ENCODE measurements at places on chromosomes 6 and 20. TPM values are rescaled to one million over a fixed set of nuclear protein-coding genes. Genes with fewer than 3 reads are reported as not detected.

RNF182 gene
- not detected for total RNA-seq

FAM83B gene
- not detected for total RNA-seq

SLC22A16 gene
- total RNA-seq: not detected

DZANK1 gene
- total RNA-seq: 3.5 TPM

ZKSCAN3 gene
- 11.5 TPM for total RNA-seq

CD109 gene
- 1.2 TPM for total RNA-seq

PHF1 gene
- total RNA-seq: 235 TPM

BACH2 gene
- 193 TPM for total RNA-seq

FOXS1 gene
- not detected for total RNA-seq

DNA sequence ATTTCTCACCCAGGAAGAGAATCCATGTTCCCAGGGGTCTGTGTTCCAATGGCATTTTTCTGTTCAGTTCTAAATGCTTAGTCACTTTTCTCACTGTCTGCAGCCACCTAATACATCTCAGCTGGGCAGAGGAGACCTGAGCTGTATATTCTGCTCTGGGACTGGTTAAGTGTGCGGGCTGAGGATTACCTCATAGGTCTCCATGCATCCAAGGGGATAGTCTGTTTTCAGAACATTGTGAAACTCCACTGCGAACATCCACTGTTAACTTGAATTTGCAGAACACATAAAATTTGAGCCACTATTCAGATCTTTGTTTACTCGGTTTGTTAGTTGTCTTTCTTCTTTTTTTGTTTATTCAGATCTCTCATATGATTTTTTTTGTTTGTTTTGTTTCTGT lies 947.1 kb downstream of the TFAP2A start:
- H3K27me3 ChIP-seq: no peaks in the 10 kb centered on the region
- DNase-seq: no peak
- no peaks in the 10 kb centered on the region for H3K4me1 ChIP-seq
- H3K27ac ChIP-seq: no peak overlapping the region

DNA sequence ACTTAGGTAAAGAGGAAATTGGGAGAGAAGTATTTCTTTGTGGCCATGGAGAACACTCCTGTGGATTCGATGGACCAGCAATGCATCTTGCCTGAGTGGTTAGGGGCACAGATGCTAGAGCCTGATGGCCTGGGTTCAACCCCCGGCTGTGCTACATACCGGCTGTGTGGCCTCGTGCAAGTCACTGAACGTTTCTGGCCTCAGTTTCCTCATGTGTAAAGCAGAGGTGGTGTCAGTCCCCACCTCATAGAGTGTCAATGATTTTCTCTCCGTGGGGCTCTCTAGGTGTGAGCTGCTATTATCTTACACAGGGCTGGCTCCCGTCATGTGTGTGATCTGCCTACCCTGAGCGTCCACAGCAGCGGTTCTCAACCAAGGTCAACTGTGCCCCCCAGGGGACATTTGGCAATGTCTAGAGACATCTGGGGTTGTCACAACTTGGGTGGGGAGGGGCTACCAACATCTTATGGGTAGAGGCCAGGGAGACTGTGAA lies 50.0 kb upstream of the PTPN1 start:
- H3K27me3 ChIP-seq: no peaks in the 10 kb centered on the region
- no peak overlapping the region for H3K4me3 ChIP-seq
- no peak for DNase-seq
- H3K27ac ChIP-seq: no peak overlapping the region
- no peaks in the 10 kb centered on the region for H3K36me3 ChIP-seq

- H3K4me1 ChIP-seq: no peaks in the 10 kb centered on the region
- no peaks in the 10 kb centered on the region for H3K27me3 ChIP-seq
- H3K27ac ChIP-seq: no peak overlapping the region
- H3K4me3 ChIP-seq: no peak overlapping the region
Measured at GRCh38 chr6:28764014-28764723, 159.6 kb downstream of the TRIM27 start.

- H3K27ac ChIP-seq: no peak overlapping the region
- H3K27me3 ChIP-seq: peaks cover 19% of the 10 kb centered on the region
- peak overlapping the region; percentile 54 for H3K4me3 ChIP-seq
- H3K36me3 ChIP-seq: no peaks in the 10 kb centered on the region
- H3K4me1 ChIP-seq: peaks cover 11% of the 10 kb centered on the region
- DNase-seq: peak; percentile 91
Measured at GRCh38 chr20:63009045-63009961, 2.5 kb upstream of the BHLHE23 start.

GRCh38 chr20:33284284-33284683 lies 1.3 kb downstream of the BPIFB1 start:
- H3K27ac ChIP-seq: no peak overlapping the region
- H3K36me3 ChIP-seq: no peaks in the 10 kb centered on the region
- H3K27me3 ChIP-seq: no peaks in the 10 kb centered on the region
- H3K4me3 ChIP-seq: no peak overlapping the region
- H3K4me1 ChIP-seq: no peaks in the 10 kb centered on the region
- no peak for DNase-seq

- no peak overlapping the region for H3K27ac ChIP-seq
- no peaks in the 10 kb centered on the region for H3K4me1 ChIP-seq
Measured at GRCh38 chr6:127635091-127635490, 58.1 kb downstream of the C6orf58 start.

DNA sequence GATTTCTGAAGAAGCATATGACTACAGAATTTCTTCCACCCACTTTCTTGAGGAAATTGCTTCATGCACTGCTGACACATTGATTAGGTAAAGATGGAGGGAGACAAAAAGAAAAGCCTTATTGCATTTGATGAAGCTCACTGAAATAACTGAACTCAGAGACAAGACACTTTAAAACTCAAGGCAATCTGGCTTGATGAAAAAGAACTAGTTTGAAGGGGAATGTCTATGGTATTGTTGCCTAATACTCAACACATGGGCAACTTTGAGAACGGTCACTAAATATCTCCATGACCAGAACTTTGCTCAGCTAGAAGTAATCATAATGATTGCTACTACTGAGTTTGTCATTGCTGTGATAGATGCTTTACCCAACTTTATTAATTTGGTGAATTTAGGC lies 38.1 kb downstream of the HTR1B start:
- H3K4me3 ChIP-seq: no peak overlapping the region
- no peaks in the 10 kb centered on the region for H3K27me3 ChIP-seq
- H3K4me1 ChIP-seq: no peaks in the 10 kb centered on the region
- no peak for DNase-seq
- H3K36me3 ChIP-seq: no peaks in the 10 kb centered on the region

- no peak for DNase-seq
- H3K4me1 ChIP-seq: no peaks in the 10 kb centered on the region
- no peaks in the 10 kb centered on the region for H3K27me3 ChIP-seq
- no peak overlapping the region for H3K27ac ChIP-seq
- no peaks in the 10 kb centered on the region for H3K36me3 ChIP-seq
Measured at GRCh38 chr20:16926626-16927430, 178.7 kb downstream of the OTOR start.

- no peak for DNase-seq
- no peaks in the 10 kb centered on the region for H3K27me3 ChIP-seq
- H3K36me3 ChIP-seq: no peaks in the 10 kb centered on the region
- H3K27ac ChIP-seq: no peak overlapping the region
Measured at GRCh38 chr6:5208057-5208456, 52.7 kb downstream of the LYRM4 start.

DNA sequence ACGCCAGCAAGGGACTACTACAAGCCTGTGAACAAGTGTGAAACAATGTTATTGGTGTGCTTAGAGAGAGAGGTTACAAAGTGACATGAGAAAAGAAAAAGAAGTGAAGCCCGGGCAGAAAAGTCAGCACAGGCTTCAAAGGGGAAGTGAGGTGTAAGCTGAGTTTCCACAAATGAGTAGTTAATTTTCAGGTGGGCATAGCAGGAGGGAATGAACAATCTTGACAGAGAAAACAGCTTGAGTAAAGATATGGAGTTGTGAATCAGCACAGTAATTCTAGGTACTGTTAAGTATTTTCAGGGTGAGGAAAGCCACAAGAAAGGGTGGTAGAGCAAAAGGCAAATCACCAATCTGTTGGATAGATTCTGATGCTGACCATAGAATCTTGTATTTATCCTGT lies 4.3 kb downstream of the KCNQ5 start:
- peaks cover 12% of the 10 kb centered on the region for H3K4me1 ChIP-seq
- no peak overlapping the region for H3K27ac ChIP-seq
- H3K27me3 ChIP-seq: no peaks in the 10 kb centered on the region
- H3K4me3 ChIP-seq: no peak overlapping the region

GRCh38 chr20:2137552-2138201 lies 36.0 kb downstream of the STK35 start:
- H3K36me3 ChIP-seq: no peaks in the 10 kb centered on the region
- DNase-seq: no peak
- no peak overlapping the region for H3K4me3 ChIP-seq

DNA sequence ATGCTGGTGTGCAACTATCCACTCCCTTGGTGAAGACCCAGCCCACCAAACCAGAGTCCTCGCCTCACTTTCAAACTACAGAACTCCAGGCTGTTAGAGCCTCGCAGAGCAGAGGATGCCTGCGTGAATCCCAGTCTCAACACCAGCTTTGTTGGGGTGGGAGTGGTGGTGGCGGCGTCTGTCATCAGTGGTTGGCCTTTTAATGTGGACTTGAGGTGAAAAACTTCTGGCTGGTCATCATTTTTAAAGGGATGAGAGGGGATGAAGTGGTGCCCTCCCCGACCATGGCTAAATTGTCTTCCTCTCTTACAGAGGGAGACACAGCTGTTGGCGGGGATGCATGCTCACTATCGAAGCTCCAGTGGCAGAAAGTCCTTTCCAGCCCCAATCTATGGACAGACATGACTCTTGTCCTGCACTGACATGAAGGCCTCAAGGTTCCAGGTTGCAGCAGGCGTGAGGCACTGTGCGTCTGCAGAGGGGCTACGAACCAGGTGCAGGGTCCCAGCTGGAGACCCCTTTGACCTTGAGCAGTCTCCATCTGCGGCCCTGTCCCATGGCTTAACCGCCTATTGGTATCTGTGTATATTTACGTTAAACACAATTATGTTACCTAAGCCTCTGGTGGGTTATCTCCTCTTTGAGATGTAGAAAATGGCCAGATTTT lies 54.9 kb downstream of the EZR start:
- peaks cover 13% of the 10 kb centered on the region for H3K36me3 ChIP-seq
- no peak for DNase-seq
- H3K4me1 ChIP-seq: no peaks in the 10 kb centered on the region
- H3K27me3 ChIP-seq: no peaks in the 10 kb centered on the region

- H3K27me3 ChIP-seq: no peaks in the 10 kb centered on the region
- DNase-seq: no peak
- no peak overlapping the region for H3K27ac ChIP-seq
Measured at GRCh38 chr6:148212366-148212765, 130.3 kb upstream of the SASH1 start.

DNA sequence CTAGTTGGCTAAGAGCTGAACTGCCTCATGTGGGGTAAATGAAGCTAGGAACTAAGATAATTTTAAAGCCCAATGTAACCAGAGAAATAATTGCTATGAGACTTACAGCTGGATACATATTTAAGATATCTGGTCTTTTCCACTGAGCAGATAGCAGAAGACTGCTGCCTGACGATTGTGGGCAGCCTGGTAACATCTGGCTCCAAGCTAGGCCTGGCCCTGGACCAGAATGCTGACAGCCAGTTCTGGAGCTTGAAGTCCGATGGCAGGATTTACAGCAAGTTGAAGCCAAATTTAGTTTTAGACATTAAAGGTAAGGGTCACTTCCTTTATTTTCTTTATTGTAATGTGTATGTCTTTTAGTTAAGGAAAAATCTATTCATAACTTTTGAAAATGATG lies 65.7 kb downstream of the RTN4IP1 start:
- H3K4me3 ChIP-seq: no peak overlapping the region
- H3K27ac ChIP-seq: no peak overlapping the region
- H3K27me3 ChIP-seq: no peaks in the 10 kb centered on the region
- H3K36me3 ChIP-seq: peaks cover 40% of the 10 kb centered on the region
- no peaks in the 10 kb centered on the region for H3K4me1 ChIP-seq
- no peak for DNase-seq

DNA sequence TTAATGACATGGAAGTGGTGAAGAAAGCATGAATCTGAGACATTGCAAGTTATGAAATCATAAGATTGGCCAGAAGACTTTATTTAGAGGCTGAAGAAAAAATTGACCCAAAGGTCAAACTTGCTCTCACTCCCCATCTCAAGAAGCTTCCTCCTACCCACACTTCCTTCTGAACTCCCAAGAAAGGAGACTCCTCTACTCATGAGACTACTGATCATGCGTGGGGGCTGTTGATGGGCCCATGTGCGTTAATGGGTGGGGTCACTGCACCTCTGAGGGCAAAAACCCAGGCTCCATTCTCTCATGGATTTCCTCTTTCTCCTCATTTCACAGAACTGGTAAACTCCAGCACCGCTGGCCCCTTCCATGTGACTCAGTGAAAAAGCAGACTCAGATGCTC lies 470.6 kb upstream of the ARID1B start:
- H3K36me3 ChIP-seq: no peaks in the 10 kb centered on the region
- no peak overlapping the region for H3K27ac ChIP-seq
- DNase-seq: no peak
- no peaks in the 10 kb centered on the region for H3K4me1 ChIP-seq

DNA sequence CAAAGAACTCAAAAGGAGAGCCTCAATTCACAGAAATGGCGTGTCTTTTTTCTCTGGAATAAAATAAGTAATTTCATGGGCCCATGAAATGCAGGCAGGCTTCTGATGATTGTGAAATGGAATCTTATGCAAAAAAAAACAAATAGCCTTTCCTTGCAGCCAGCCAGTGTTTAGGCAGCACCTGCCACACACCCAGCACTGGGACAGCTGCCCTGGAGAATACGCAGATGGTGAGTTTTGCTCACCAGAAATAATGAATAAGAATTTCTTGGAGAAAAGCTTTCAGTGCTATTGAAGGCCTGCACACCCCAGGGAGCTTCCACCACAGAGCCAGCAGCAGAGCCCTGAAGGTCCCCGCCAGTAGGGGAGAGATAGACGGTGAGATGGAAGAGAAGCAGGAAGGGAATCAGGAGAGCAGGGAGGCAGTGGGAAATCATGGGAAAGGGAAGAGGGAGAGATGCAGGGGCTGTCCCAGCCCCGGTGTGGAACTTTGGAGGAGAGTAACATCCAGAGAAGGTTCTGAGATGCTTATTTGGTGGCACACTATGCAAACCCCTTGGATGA lies 54.9 kb downstream of the PXDC1 start:
- no peak for DNase-seq
- no peaks in the 10 kb centered on the region for H3K36me3 ChIP-seq
- H3K27me3 ChIP-seq: no peaks in the 10 kb centered on the region
- no peak overlapping the region for H3K27ac ChIP-seq
- H3K4me3 ChIP-seq: no peak overlapping the region

DNA sequence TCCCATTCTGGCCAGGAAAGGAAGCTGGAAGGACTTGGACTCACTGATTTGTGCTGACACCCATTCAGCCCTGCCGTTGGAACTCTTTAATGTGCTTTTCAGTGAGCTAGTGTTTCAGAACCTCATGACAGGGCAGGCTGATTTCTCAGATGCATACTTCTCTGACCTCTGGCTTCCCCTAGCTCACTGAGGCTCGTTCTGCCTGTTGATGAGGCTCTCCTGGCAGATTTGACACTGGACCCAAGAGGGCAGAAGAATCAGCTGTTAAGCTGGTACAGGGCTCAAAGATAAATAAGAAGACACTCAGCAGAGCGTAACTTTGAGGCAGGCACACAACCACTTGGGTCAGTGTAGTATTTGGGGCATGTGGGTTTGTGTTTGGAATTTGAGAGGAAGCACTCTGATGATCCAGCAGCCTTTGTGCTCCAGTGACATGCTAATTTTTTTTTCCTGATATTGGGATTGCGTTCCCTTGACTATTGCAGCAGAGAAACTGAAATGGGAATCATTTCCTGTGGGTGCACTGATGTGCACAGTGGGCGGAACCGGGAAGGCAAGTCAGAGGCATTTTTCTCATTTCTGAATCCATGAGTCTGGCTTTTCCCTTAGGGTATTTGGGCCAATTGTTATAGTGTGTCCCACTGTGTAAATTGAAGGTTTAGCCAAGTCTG lies 80.2 kb downstream of the CARMIL1 start:
- no peak overlapping the region for H3K4me3 ChIP-seq
- DNase-seq: no peak
- H3K27ac ChIP-seq: no peak overlapping the region
- no peaks in the 10 kb centered on the region for H3K27me3 ChIP-seq
